ENCODE measurements at places on chromosomes 5 and 9. TPM values are rescaled to one million over a fixed set of nuclear protein-coding genes. Genes with fewer than 3 reads are reported as not detected.

GRCh38 chr5:137220523-137220927 lies 278.6 kb downstream of the SPOCK1 start:
- H3K4me3 ChIP-seq: no peak overlapping the region
- H3K36me3 ChIP-seq: no peaks in the 10 kb centered on the region
- no peak overlapping the region for H3K27ac ChIP-seq
- no peaks in the 10 kb centered on the region for H3K27me3 ChIP-seq

GRCh38 chr9:2039294-2040180 lies 24.4 kb downstream of the SMARCA2 start:
- H3K4me3 ChIP-seq: no peak overlapping the region
- no peaks in the 10 kb centered on the region for H3K27me3 ChIP-seq
- peaks cover 26% of the 10 kb centered on the region for H3K36me3 ChIP-seq
- H3K4me1 ChIP-seq: no peaks in the 10 kb centered on the region

The ADGRV1 gene
- total RNA-seq: 1.4 TPM

DNA sequence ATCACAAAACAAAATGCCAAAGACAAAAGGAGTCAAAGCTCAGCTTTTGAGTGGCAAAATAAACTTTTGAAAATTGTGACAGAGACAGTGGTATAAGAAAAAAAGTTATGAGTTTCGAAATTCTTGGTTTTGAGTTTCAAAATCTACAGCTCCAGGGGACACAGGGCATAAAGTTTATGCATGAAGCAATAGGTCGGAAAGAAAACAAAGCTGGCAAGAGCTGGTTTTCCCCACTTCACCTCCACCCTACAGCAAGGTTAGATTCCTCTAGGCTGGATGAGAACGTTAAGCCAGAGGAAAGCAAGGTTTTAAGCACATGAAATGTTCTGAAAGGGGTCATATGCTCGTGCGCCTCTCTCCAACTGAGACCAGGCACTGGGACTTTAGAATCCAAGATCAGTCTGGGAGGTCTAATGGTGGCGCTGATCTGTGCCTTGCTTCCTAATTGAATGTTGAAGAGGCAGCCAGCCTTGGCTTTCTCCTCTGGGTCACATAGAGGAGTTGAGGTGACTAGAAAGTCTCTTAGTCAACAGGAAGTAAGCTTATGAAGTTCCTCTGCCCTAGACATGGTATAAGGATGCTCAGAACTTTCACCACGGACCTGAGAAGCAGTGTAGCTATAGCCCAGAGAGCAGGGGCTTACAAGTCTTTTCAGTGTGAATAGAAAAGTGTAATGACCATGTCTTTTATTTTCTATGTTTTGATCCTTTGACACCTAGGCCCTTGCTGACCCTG lies 167.7 kb upstream of the DMAC1 start:
- H3K4me1 ChIP-seq: no peaks in the 10 kb centered on the region
- H3K27me3 ChIP-seq: no peaks in the 10 kb centered on the region
- DNase-seq: no peak
- H3K36me3 ChIP-seq: no peaks in the 10 kb centered on the region

The ZNF366 gene
- total RNA-seq: 3.1 TPM

- no peak for DNase-seq
- peaks cover 3% of the 10 kb centered on the region for H3K36me3 ChIP-seq
- H3K27ac ChIP-seq: no peak overlapping the region
- no peaks in the 10 kb centered on the region for H3K27me3 ChIP-seq
Measured at GRCh38 chr9:5791870-5792269, 41.0 kb downstream of the ERMP1 start.

- H3K27ac ChIP-seq: no peak overlapping the region
- no peak for DNase-seq
- no peak overlapping the region for H3K4me3 ChIP-seq
- no peaks in the 10 kb centered on the region for H3K27me3 ChIP-seq
Measured at GRCh38 chr9:33651125-33651524, 127.1 kb downstream of the ANKRD18B start.

GRCh38 chr9:126125577-126125976 lies 201.1 kb upstream of the MVB12B start:
- no peak for DNase-seq
- no peak overlapping the region for H3K27ac ChIP-seq
- no peaks in the 10 kb centered on the region for H3K4me1 ChIP-seq

GRCh38 chr5:132898094-132898493 lies 24.6 kb downstream of the LEAP2 start:
- H3K27me3 ChIP-seq: no peaks in the 10 kb centered on the region
- DNase-seq: no peak
- no peaks in the 10 kb centered on the region for H3K4me1 ChIP-seq
- peaks cover 39% of the 10 kb centered on the region for H3K36me3 ChIP-seq
- no peak overlapping the region for H3K27ac ChIP-seq
- H3K4me3 ChIP-seq: no peak overlapping the region

The RNF14 gene
- total RNA-seq: 93.3 TPM
